ENCODE measurements at places on chromosomes 1 and 21. TPM values are rescaled to one million over a fixed set of nuclear protein-coding genes. Genes with fewer than 3 reads are reported as not detected.

The SLC6A17 gene
- total RNA-seq = 2.4 TPM

The RNF207 gene
- 16.4 TPM for total RNA-seq

The LMOD1 gene
- total RNA-seq = 19.4 TPM

The DISC1 gene
- total RNA-seq = 4.6 TPM

The CHIA gene
- total RNA-seq = not detected

The ZMYND12 gene
- 0.66 TPM for total RNA-seq

The SELENBP1 gene
- total RNA-seq = 22.2 TPM

The CAMK1G gene
- 8.4 TPM for total RNA-seq

The TLCD4 gene
- 0.75 TPM for total RNA-seq

The KAZN gene
- 3.6 TPM for total RNA-seq

The CACNA1E gene
- total RNA-seq = not detected

The TRIM63 gene
- 0.11 TPM for total RNA-seq

The OR2T2 gene
- not detected for total RNA-seq

The TSPAN1 gene
- total RNA-seq = 0.22 TPM

The CFAP141 gene
- total RNA-seq = not detected

The ATAD3B gene
- 35.3 TPM for total RNA-seq

The OPTC gene
- not detected for total RNA-seq

The FCRL2 gene
- total RNA-seq = not detected

The BNIPL gene
- 0.11 TPM for total RNA-seq
